ENCODE measurements at places on chromosomes 1 and 21. TPM values are rescaled to one million over a fixed set of nuclear protein-coding genes. Genes with fewer than 3 reads are reported as not detected.

LYPD8 gene
- total RNA-seq: not detected

HES5 gene
- not detected for total RNA-seq

VAV3 gene
- total RNA-seq: 0.69 TPM

SH3BGR gene
- 5.3 TPM for total RNA-seq

NVL gene
- 16.3 TPM for total RNA-seq

Data from smooth muscle cell of the pulmonary artery (primary cell).